ENCODE measurements at places on chromosomes 2 and 18.

GRCh38 chr2:124698979-124699565 is 674.0 kb downstream of the CNTNAP5 start:
- DNase-seq, result no peak

GRCh38 chr2:240369801-240370585 is 65.5 kb upstream of the GPC1 start:
- no peak for DNase-seq

GRCh38 chr2:134073023-134073422 is 180.8 kb upstream of the MGAT5 start:
- DNase-seq, result no peak

DNA sequence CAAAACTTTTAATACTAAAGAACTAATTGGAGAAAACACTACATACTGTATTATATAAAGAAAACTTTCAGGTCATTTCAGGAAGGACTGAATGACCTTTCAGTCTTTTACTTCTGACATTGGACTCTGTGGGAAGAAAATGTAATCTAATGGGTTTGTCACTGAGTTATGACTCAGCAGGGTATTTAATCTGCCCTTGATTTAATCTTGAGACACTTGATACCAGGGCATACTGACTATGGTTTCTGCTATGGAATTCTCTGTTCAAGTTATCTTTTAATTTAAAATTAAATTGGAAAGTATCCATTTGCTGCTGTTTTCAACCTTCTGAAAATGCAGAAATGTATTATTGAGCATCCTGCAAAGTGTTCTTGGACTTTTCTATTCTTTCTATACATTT is 354.2 kb upstream of the GALNT5 start:
- no peak for DNase-seq

DNA sequence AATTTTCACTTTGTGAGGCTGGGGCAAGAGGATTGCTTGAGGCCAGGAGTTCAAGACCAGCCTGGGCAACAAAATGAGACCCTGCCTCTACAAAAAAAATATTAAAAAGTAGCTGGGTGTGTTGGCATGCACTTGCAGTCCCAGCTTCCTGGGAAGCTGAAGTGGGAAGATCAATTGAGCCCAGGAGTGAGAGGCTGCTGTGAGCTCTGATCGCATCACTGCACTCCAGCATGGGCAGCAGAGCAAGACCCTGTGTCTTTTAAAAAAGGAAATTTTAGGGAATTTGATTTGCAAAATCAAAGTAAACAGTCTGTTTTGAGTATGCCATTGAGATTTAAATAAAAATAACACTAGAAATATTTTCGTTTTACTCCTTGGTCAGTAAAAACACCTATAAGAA is 27.4 kb downstream of the ATG16L1 start:
- DNase-seq, result no peak

GRCh38 chr18:31246460-31246859 is 71.5 kb upstream of the DSG1 start:
- no peak for DNase-seq

DNA sequence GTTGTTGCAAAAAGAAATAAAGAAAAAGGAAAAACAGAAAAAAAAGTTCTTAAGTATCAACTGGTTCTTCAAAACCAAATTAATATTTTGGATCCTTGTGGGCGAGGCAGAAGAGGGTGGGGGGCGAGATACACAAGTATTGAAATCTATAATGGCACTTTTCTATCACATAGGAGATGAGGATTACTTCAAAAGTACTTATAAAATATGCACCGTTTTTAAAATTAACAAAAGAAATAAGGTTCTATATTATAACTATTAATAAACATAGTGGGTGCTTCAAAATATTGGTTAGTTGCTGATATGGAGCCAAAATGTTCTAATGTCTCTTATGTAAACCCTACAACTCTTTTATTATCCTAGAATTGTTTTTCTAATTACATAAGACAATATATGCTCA is 2.1 kb downstream of the FECH start:
- no peak for DNase-seq

DNA sequence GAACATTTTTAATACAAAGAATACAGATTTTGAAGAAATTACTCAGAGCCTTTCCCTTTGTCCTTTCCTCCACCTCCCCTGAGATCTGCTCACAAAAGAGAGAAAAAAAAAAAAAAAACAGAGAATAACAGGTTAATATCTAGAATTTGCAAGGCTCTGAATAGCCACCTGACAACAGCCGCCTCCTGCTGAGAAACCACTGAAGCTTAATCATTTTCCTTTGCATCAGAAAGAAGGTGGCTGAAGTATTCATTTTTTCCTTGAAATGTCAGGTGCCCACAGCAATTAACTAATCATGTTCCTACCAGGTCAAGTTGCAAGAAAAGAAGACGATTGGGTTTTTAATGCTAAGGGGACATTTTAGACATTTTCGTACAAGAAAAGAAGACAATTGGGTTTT is 21.2 kb downstream of the CNTNAP5 start:
- DNase-seq, result no peak

- peak; percentile 46 for DNase-seq
Measured at GRCh38 chr2:131156452-131157149, 51.5 kb downstream of the PLEKHB2 start.

GRCh38 chr18:2111456-2111855 is 459.8 kb downstream of the METTL4 start:
- no peak for DNase-seq

All from GM12891 (cell line).